ENCODE measurements at places on chromosomes 11 and 22. TPM values are rescaled to one million over a fixed set of nuclear protein-coding genes. Genes with fewer than 3 reads are reported as not detected.

DNA sequence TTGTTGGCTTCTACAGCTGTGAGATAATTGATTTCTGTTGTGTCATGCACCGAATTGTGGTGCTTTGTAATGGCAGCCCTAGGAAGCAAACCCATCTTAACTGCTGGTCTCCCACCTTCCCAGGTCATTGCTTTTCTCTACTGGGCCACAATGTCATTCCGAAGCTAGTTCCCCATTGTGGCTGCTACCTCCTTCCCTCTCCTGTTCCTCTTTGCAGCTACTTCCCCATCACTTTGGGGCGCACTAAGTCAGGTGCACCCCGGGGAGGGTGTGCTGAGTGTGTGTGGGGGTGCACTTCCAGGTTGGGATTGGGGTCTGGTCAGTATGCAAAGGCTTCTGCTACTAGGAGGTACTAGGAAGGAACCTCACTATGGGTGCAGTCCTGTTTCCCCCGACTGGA lies 109.3 kb downstream of the ST3GAL4 start:
- no peak overlapping the region for H3K27ac ChIP-seq
- H3K36me3 ChIP-seq, result no peaks in the 10 kb centered on the region
- H3K4me1 ChIP-seq, result peaks cover 6% of the 10 kb centered on the region
- DNase-seq, result no peak
- H3K27me3 ChIP-seq, result no peaks in the 10 kb centered on the region

- H3K4me3 ChIP-seq, result no peak overlapping the region
- no peaks in the 10 kb centered on the region for H3K27me3 ChIP-seq
- DNase-seq, result no peak
- H3K36me3 ChIP-seq, result no peaks in the 10 kb centered on the region
Measured at GRCh38 chr22:47124961-47125360, 362.5 kb downstream of the TBC1D22A start.

The TRPM5 gene
- not detected for polyA plus RNA-seq

GRCh38 chr11:132674151-132674550 lies 858.1 kb downstream of the OPCML start:
- no peaks in the 10 kb centered on the region for H3K4me1 ChIP-seq
- no peak for DNase-seq
- no peak overlapping the region for H3K4me3 ChIP-seq
- no peaks in the 10 kb centered on the region for H3K27me3 ChIP-seq
- H3K27ac ChIP-seq, result no peak overlapping the region
- H3K36me3 ChIP-seq, result no peaks in the 10 kb centered on the region

DNA sequence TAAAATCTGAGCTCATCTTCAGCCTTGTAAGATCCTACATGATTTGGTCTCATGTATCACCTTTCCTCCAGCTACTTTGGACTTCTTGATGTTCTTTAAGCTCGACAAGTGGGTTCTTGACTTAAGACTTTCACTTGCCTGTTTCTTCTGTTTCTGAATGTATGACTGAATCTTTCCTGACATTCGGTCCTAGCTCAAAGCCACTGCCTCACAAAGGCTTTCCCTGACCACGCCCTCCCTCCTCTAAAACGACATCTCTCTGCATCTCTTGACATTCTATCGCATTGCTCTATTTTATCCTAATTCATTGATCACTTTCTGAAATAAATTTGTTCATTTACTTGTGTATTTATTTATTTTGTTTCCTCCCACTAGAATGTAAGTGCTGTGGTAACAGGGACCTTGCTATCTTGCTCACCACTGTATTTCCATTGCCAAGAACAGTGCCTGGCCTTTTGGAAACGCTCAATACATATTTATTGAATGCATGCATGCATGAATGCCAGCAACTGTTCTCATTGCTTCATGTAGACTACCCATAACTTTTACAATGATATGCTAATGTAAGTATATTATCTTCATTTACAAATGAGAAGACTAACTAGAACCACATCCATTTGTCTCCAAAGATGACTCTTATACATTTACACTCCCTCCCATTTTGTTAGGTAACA lies 43.0 kb downstream of the LMO2 start:
- no peak overlapping the region for H3K27ac ChIP-seq
- H3K4me3 ChIP-seq, result no peak overlapping the region
- no peak for DNase-seq
- no peaks in the 10 kb centered on the region for H3K27me3 ChIP-seq

The SLC22A9 gene
- polyA plus RNA-seq, result not detected

DNA sequence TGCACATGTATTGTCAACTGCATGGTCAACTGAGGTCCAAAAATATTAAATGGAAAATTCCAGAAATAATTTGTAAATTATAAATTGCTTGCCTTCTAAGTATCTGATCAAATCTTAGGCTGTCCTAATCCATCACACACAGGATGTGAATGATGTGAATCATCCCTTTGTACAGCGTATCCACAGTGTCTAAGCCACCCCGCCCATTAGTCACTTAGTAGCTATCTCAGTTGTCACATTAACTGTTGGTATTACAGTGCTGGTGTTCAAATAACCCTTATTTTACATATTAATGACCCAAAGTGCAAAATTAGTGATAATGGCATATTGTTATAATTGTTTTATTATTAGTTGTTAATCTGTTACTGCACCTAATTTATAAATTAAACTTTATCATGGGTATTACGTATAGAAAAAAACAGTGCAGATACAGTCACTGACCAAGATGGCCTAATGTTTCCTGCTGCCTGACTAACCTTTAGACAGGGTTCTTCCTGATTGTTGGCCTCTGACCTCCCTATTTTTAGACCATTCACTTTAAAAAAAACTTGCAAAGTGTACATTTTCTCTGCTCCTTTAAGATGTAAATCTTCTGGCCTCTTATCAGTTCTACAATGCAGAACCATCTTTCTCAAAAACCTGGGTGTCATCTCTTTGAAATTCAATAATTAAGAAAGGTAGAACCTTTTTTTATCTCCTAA lies 2.9 kb upstream of the SVIP start:
- peaks cover 19% of the 10 kb centered on the region for H3K4me1 ChIP-seq
- no peaks in the 10 kb centered on the region for H3K27me3 ChIP-seq
- H3K4me3 ChIP-seq, result no peak overlapping the region
- no peak for DNase-seq

- DNase-seq, result peak; percentile 66
- no peaks in the 10 kb centered on the region for H3K27me3 ChIP-seq
- peaks cover 8% of the 10 kb centered on the region for H3K4me1 ChIP-seq
- H3K4me3 ChIP-seq, result peak within 1 kb of the TSS; percentile 58
- H3K36me3 ChIP-seq, result no peaks in the 10 kb centered on the region
Measured at GRCh38 chr11:5808500-5809121, at the start of gene OR52N2. Gene OR52N2, plus strand, starts transcription at chr11:5808924. Its CDS starts 11,412 bp downstream, at chr11:5820336.

DNA sequence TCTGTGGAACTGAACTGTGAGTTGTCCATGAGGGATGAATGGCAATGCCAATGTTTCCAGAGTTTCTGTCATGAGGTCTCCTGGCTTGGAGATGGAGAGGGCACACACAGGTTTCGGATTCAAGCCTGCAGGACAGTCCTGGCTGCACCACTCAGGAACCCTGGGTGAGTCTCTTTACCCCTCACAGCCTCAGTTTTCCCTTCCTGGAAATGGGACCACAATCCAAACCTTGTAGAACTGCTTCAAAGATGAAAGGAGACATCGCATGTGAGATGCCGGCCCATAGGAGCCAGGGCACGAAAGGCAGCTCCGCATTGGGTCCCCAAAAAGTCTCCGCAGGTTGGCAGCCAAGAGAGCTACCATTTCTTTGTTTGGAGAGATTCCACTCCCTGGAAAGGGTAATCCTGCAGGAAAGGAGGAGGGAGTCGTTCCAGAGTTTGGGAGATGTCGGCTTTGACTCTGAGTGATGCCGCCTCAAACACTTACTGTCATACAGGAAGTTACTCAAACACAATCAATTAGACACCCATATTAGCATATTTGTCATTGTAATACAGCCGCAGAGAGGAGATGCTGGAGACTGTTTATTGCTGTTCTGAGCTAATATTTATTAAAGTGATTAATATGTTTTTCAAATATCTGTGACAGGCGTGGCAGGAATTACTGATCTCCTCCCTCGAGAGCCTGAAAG lies 318.3 kb downstream of the MN1 start:
- H3K4me3 ChIP-seq, result no peak overlapping the region
- no peaks in the 10 kb centered on the region for H3K36me3 ChIP-seq
- H3K27ac ChIP-seq, result no peak overlapping the region
- H3K27me3 ChIP-seq, result no peaks in the 10 kb centered on the region
- DNase-seq, result no peak
- H3K4me1 ChIP-seq, result no peaks in the 10 kb centered on the region

- H3K27ac ChIP-seq, result no peak overlapping the region
- no peaks in the 10 kb centered on the region for H3K27me3 ChIP-seq
- peaks cover 24% of the 10 kb centered on the region for H3K4me1 ChIP-seq
- DNase-seq, result no peak
- H3K36me3 ChIP-seq, result no peaks in the 10 kb centered on the region
- H3K4me3 ChIP-seq, result no peak overlapping the region
Measured at GRCh38 chr22:47092896-47093311, 330.5 kb downstream of the TBC1D22A start.

DNA sequence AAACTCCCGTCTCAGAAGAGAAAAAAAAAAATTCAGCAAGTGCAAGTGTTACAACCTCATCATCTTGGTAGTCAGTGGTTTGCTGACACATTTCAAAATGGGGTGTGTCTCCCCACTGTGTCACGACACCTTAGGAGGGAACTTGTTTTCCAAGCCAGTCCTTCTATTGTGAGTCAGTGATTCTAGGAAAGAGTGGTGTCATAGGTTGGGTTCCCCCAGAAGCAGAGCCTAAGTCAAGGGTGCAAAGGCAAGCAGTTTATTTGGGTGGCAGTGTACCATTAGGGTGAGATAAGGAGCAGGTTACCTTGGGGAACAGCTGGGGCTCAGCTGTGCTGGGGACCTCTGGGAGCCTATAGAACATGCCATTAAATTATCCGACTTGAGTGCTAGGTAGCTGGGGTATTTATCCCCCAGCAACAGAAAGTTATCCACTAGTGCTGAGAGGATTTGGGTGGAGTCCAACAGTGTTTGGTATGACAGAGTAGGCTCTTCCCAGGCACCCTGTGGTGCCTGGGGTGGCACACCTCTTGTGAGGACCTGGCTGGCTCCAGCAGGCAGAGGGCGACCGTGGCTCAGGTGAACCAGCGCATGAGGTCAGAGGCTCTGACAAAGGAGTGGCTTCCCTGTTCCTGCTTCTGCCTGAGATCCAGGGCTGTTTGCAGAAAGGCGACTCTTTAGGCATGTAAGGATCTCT lies 41.7 kb downstream of the KIAA1671 start:
- no peak for DNase-seq
- H3K27ac ChIP-seq, result no peak overlapping the region
- H3K36me3 ChIP-seq, result no peaks in the 10 kb centered on the region
- no peaks in the 10 kb centered on the region for H3K4me1 ChIP-seq

- H3K27ac ChIP-seq, result no peak overlapping the region
- no peaks in the 10 kb centered on the region for H3K36me3 ChIP-seq
- no peaks in the 10 kb centered on the region for H3K27me3 ChIP-seq
Measured at GRCh38 chr11:71096751-71097388, 155.5 kb downstream of the SHANK2 start.

The CCDC116 gene
- not detected for polyA plus RNA-seq
